Femur (tissue), 1 donor: ENCODE measurements at places on chromosomes 11 and 22.

DNA sequence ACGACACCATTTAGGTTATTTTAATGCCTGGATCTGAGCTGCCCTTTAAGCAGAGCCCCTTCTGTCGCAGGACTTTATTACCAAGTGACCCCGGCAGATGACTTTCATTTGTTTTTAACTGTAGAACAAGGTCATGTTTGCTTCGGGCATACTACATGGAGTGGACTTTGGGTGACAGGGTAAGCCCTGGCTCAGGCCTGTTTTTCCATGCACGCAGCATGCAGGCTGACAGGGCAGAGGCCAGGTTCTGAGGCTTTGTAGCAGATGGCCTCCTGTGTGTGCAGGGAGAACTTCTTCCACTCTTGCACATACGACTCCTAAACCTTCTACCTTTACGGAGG, 50.5 kb downstream of the SNX19 start:
- no peak for DNase-seq

DNA sequence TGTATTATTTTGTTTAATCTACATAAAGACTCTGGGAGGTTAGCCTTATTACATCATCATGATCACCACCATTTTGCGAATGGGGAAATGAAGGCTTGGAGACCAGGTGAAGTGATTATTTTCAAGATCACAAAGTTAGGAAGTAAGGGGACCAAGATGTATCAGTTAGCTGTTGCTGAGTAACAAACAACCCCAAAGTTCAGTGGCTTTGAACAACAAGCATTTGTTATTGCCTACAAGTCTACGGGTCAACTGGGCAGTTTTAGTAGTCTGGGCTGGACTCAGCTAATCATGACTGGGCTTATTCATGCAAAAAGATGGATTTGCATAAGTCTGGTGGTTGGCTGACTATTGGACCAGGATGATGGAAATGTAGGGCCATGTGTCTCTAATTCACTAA, 389.2 kb downstream of the MIAT start:
- DNase-seq: no peak

DNA sequence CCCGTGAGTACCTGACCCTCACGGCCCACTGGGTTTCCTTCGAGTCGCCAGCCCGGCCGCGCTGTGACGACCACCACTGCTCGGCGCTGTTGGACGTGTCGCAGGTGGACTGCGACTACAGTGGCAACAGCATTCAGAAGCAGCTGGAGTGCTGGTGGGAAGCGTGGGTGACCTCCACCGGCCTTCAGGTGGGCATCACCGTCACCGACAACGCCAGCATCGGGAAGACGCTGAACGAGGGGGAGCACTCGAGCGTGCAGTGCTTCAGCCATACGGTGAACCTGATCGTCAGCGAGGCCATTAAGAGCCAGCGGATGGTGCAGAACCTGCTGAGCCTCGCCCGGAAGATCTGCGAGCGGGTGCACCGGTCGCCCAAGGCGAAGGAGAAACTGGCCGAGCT, 32.2 kb downstream of the ZBED4 start:
- DNase-seq: no peak

GRCh38 chr11:31355131-31355530, 14.4 kb downstream of the DCDC1 start:
- no peak for DNase-seq

GRCh38 chr11:10117709-10118351, 176.2 kb downstream of the SBF2 start:
- no peak for DNase-seq

DNA sequence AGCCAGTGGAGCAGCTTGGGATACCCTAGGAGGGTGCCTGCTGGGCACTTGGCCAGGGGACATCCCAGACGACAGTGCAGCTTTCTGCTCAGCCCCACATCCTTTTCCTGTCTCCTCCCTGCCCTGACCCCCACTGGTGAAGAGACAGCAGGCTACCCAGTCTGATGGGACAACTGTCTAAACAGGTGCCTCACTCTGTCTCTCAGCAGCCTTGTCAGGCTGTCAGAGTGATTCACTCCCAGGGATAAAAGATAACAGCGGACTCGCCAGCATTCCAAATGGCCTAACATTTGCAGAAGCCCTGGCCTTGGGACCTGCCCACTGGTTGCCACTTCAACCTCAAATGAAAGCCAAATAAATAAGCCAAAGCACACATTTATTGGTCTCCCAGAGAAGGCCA, 318.6 kb upstream of the PLET1 start:
- no peak for DNase-seq

- no peak for DNase-seq
These were observed 871.9 kb downstream of the TBC1D22A start for GRCh38 chr22:47634347-47634746.

DNA sequence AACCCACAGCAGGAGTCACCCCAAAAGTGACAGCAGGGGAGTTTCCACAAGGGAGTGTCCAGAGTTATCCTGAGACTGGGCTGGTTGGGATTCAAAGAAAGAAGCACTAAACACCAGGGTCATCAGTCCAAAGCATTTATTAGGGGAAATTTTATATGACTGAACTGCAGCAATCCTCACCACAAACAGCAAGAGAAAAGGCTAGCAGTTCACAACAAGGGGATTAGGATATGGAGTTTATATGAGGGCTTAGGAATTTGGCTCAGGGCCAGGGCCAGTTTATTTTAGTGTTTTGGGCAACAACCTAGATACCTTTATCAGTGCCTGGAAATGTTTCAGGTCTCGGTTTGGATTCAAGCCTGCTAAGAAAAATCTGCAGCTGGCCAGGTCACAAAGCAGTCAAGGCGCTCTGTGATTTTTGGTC, 4.6 kb upstream of the TMEM126A start:
- DNase-seq: no peak

DNA sequence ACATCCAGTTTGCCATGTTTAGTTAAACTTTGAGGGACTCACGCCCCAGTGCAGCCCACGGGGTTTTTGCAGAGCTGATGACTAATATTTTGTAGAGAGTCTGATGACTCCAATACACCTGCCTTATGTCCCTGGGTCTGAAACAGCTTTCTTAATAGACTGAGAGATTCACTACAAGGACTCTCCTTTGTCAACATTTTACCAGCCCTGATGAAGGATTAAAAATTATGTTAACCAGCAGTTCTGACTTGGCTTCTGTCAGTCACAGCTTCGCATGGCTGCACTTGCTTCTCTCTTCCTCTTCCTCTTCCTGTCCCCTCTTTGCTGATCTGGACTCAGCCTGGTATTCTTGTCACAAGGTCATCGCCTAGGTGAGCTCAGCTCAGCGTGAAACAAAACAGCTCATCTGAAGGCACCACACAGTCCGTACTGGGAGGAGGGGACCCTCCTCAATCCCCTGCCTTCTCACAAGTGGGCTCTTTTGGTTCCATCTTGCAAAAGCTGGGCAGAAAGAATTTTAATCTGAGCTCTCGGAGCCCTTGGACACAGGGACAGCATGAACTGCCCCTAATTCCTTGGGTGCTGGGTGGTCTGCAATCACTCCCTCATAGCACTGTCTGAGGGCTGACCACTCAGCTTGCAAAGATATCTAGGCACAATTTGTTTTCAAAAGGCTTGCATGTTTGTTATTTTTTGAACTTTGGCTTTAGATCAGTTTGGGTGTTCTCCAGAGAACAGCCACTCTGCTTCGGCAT, 38.1 kb upstream of the POU2AF1 start:
- DNase-seq: no peak

GRCh38 chr11:59859673-59860072, 6.6 kb downstream of the TCN1 start:
- no peak for DNase-seq

DNA sequence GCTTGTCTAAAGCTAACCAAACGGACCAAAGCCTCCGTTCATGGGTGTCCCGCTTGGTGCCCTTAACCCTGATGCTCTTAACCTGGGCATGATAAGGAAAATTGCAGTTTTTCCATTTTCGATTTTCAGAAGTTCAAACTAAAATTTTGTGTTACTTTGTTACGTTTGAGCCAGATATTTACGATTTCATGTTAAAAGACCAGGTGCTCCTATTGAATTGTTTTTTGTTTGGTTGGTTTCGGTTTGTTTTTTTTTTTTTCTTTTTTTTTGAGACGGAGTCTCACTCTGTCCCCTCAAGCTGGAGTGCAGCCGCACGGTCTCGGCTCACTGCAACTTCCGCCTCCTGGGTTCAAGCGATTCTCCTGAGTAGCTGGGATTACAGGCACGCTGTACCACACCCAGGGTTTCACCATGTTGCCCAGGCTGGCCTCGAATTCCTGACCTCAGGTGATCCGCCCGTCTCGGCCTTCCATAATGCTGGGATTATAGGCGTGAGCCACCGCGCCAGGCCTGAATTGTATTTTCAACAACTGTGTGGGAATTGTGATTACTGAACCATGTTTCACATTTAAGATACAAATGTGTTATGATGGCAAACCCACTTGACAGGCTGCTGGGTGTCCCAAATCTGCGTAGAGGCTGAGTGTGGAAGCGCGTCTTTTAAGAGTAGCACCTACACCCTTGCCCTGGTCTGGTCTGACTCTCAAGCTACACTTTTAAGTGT, 864 bp upstream of the USP28 start:
- peak; percentile 19 for DNase-seq

DNA sequence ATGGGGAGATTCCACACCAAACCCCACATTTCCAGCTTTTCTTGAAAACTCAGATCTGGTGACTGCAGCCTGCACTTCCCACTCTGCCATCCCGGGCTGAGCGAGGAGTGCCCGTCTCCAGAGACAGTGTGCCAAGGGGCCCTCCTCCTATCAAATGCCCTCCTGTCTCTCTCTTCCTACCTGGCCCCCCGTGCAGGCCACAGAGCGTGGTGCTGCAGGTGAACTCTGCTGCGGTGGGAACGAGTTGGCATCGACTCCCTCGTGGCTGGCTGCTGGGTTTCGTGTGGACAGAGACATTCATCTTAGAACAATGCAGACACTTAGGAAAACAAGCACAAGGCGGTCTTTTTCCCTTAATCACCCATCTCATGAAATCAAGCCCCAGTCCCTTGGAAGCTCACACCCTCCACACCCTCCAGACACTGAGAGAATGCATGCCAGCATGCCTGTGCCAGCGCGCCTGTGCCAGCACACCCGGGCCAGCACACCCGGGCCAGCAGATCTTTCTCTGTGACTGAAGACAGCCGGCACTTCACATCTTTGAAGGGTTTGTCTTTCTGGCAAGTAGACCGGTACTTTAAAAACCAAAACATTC, 65.0 kb downstream of the PARVB start:
- DNase-seq: peak; percentile 64

DNA sequence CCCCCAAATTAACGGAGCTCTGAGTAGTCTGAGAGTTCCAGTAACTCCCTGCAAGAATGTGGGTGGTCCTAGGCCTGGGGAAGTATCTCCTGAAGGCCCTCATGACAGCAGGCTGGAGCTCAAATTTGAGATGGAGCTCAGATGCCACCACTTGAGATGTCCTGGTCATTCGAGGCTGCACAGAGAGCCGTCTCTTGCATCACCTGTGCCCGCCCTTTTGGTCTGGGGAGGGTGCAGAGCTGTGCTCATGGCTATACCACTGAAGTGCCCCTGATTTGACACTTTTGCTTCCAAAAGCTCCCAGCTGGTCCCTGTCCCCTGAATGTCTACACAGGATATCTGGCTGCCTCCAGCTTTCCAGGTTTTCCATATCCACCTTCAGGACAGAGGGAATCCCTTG, 214.0 kb upstream of the B3GAT1 start:
- DNase-seq: no peak

DNA sequence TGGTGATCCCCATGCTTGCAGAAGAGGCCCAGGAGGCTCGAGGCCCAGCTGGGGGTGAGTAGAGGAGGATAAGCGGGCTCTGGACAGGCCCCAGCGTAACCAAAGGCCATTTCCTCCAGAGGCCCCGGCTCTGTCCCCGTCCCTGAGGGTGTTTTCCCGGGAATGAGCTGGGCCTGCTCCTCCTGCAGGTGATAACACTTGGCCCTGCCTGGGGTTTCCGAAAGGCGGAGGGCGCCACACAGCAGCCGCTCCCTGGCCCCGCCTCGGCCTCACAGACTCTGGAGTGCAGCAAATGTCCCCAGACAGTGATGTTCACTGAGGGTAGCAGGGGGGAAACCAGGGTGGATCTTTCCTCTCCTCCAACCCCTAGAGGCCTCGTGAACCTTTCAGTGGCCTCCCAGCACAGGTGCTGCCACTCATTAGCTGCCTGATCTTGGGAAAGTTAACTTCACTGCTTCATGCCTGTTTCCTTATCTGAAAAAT, 10.5 kb upstream of the MGAT3 start:
- no peak for DNase-seq

- DNase-seq: no peak
These were observed 20.3 kb upstream of the CCDC90B start for GRCh38 chr11:83306200-83307080.

DNA sequence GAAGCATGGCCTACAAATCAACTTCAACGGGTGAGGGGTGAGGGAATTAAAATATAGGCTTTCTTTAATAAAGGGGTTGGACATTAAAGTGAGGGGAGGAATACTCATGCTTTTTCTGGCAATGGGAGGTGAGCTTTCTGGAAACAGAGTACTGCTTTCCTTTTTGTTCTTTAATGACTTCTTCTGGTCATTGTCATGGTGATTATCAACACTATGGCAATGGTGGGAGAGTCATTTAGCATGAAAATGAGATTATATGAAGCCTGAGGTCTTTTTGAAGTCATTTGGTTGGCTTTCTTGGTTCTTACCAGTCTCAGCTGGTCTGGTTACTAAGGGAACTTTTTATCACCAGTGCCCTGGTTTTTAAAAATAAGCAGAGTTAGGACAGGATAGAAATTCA, 475.8 kb upstream of the LRRC4C start:
- no peak for DNase-seq

- DNase-seq: no peak
These were observed 25.9 kb upstream of the PDE2A start for GRCh38 chr11:72700146-72700545.

- DNase-seq: peak; percentile 27
These were observed 9.3 kb downstream of the CELSR1 start for GRCh38 chr22:46528121-46528610.

- DNase-seq: no peak
These were observed 46.5 kb upstream of the CRTAM start for GRCh38 chr11:122791836-122792235.

DNA sequence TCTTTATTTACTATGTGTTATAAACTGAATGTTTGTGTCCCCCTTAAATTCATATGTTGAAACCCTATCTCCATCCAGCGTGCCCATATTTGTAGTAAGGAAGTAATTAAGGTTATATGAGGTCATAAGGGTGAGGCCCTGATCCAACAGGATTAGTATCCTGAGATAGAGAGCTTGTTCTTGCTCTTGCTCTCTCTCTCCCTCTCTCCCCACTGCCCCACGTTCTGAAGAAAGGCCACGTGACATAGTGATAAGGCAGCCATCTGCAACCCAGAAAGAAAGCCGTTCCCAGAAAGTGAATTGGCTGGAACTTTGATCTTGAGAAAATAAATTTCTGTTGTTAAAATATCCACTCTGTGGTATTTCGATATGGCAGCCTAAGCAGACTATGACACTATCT, 212.5 kb downstream of the SWAP70 start:
- no peak for DNase-seq
